ENCODE measurements at places on chromosomes 2 and 18.

DNA sequence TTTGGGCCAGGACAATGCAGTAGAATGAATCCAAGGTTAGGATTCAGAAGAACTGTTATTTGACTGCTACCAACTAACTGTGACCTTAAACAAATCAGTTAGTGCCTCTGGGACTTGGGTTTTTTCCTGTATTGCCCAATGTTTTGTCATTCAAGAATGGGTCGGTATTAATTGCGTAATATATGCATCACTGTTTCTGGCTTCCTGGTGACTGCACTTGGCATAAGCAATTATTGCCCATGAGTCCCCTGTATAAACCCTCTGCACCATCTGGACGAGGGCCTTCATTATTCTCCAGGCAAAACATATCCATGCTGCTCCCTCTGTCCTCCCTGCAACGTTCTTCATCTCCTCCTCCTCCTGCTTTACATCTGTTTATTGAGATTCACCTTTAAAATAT is 255.8 kb upstream of the LRRTM1 start:
- no peak overlapping the region for H3K4me3 ChIP-seq
- DNase-seq = no peak
- H3K27me3 ChIP-seq = no peaks in the 10 kb centered on the region
- no peak overlapping the region for H3K27ac ChIP-seq
- no peaks in the 10 kb centered on the region for H3K36me3 ChIP-seq
- no peaks in the 10 kb centered on the region for H3K4me1 ChIP-seq

GRCh38 chr2:148540022-148540421 is 104.5 kb upstream of the EPC2 start:
- no peak overlapping the region for H3K27ac ChIP-seq
- no peaks in the 10 kb centered on the region for H3K4me1 ChIP-seq
- no peak overlapping the region for H3K4me3 ChIP-seq

DNA sequence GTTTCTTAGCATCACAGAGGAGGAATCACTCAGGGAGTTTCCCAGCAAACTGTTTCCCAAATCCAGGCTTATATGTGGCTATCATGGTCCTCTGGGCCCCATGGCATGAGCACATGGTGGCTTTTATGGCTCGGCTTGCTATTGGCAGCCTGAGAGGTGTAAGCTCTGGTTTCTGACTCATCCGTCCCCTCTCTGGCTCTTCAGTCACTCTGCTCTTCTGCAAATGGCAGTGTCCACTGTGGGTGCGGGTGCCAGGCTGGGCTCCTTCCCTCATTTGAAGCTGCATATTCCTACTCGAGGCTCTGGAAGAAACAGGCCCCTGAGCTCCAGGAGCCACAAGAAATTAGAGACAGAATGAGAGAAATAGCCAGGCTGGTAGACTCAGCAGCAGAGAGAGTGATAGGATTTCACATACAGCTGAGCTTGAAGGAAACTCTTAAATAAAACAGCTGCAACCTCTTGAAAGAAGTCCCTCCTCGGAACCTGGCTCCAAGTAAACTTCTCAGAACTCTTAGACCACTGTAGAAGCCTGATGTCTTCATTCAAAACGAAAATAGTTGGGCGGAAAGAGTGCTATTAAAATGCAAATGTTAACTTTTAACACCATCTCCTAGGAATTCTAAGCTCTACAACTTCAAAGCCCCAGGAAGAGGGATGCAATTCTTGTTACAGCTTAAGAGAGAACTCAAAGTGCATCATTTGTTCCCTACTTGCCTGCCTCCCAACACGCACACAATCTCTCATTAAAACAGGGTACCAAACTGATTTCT is 212.6 kb upstream of the SP5 start:
- H3K4me3 ChIP-seq = no peak overlapping the region
- H3K4me1 ChIP-seq = no peaks in the 10 kb centered on the region

- no peaks in the 10 kb centered on the region for H3K36me3 ChIP-seq
- no peak overlapping the region for H3K27ac ChIP-seq
- no peak overlapping the region for H3K4me3 ChIP-seq
- H3K4me1 ChIP-seq = peaks cover 12% of the 10 kb centered on the region
These were observed 84.1 kb upstream of the LPIN2 start for GRCh38 chr18:3097082-3097481.

GRCh38 chr2:231059756-231060155 is 3.1 kb downstream of the PSMD1 start:
- H3K36me3 ChIP-seq = peaks cover 19% of the 10 kb centered on the region
- H3K27me3 ChIP-seq = no peaks in the 10 kb centered on the region
- H3K4me3 ChIP-seq = no peak overlapping the region
- H3K27ac ChIP-seq = peak overlapping the region; percentile 3

DNA sequence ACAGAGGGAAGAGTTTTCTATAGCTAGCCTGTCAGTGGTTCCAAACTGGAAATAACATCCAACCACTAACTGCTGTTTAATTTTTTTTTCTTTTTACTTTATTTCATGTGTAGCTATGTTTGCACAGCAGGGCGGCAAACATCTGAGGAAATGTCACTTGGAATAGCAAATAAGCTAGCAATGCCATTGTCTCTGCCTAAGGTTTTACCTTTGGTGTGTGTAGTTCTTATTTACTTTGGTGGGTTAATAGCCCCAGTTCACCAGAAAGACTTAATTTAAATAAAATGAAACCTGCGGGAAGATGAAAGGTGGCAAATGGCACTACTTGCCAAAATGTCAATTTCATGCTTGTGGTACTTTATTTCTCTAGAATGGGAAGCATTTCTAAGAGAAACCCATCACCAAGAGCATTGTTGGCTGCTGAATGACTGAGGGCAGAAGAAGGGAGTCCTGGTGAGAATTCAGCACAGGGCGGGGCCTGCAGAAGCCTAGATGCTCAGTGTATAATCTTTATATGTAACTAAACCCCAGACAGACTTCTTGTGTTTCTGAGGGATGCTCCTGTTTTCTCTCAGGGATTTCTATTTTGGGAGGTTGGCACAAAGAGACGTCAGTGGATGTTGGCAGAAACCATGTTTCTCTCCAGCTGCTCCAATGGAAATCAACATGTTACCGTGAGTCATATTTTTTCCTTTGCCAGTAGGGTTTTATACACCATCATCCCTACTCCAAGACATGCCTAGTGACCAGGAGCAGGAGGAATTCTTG is 300.4 kb upstream of the NT5C1B start:
- no peaks in the 10 kb centered on the region for H3K4me1 ChIP-seq
- no peaks in the 10 kb centered on the region for H3K27me3 ChIP-seq
- no peak overlapping the region for H3K27ac ChIP-seq
- DNase-seq = no peak
- no peak overlapping the region for H3K4me3 ChIP-seq

DNA sequence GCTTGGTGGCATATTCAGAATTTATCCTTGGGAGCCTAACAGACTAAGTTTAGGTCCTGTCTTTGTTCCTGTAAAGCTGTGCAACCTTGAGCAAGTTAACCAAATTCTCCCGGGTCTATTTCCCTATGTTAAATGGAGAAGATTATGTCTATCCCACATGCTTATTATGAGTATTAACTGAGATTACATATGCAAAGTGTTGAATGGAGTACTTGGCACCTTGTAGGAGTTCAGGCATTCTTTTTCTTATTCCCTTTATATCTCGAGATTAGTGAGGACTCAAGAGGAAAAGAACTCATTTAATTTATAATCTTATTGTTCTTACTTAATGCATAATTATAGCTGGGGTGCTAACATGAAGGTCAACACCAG is 184.6 kb downstream of the FMNL2 start:
- no peak for DNase-seq
- H3K4me3 ChIP-seq = no peak overlapping the region
- no peak overlapping the region for H3K27ac ChIP-seq
- H3K36me3 ChIP-seq = no peaks in the 10 kb centered on the region
- no peaks in the 10 kb centered on the region for H3K4me1 ChIP-seq
- H3K27me3 ChIP-seq = no peaks in the 10 kb centered on the region

DNA sequence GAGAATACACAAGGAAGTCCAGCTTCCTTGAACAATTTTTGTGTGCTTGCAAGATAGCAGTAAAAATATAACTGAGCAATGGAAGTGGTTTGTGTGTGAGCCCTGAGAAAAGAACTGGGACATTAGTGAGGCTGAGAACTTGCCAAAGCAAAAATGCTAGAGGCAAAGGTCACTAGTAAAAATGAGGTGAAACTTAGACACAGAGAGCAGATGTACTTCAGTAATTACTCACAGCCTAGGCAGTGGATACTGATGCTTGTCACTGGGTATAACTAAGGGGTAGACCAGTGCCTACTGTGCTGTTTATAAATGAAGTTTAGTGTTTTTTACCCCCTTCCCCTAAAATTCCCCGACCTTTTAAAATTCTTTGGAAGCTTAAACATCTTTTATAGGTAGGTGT is 450.1 kb downstream of the LPIN1 start:
- H3K27ac ChIP-seq = no peak overlapping the region
- no peaks in the 10 kb centered on the region for H3K27me3 ChIP-seq
- H3K4me1 ChIP-seq = no peaks in the 10 kb centered on the region
- DNase-seq = no peak
- H3K36me3 ChIP-seq = no peaks in the 10 kb centered on the region
- no peak overlapping the region for H3K4me3 ChIP-seq

DNA sequence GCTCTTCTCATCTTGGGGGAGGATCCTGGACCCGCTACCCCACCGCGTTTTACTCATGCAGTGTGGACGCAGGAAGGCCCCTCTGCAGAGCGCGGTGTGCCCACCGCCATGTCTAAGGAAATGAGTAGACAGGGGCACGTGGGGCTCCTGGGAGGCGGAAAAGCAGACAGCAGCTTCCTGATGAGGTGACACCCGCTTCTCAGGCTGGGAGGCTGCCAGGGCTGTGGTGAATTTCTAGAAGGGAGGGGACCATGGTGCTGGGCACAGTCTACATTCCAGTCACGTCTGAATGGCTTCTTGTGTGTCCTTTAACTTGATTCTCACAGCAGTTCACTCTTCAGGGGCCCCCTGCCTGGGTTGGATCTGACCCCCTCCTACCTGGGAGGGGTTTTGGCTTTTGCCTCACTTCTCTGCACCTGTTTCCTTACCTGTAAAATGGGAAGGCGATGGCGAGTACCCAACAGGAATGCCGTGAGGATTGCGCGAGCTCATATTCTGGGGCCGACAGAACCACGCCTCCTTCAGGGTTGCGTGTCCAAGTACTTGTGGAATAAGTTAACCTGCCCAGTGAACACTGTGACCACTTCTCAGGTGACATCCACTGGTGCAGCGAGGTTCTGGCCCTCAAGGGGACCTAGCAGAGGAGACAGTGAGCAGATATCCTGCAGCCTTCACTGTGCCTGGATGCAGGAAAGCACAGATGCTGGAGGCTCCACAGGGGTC is 32.3 kb upstream of the MBP start:
- H3K27ac ChIP-seq = no peak overlapping the region
- no peaks in the 10 kb centered on the region for H3K27me3 ChIP-seq
- H3K4me3 ChIP-seq = no peak overlapping the region
- DNase-seq = no peak
- no peaks in the 10 kb centered on the region for H3K4me1 ChIP-seq

DNA sequence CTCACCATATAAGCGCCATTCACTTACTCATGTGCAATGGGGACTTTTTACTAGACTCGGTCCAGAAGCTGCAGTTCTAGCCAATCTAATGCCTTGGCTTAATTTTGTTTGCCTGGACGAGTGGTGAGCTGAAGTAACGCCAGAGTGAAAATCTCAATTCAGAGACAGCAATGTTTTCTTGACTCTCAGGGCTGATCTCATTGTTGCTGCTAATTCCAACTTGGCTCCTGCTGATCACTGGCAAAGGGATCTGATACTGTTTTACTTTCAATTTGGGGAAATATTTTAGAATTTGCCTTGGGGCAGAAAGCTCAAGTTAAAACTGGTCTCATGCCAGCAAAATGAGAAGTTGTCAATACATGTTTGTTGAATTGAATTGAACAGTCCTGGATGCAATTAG is 906.6 kb upstream of the CDH2 start:
- no peak overlapping the region for H3K4me3 ChIP-seq
- H3K36me3 ChIP-seq = no peaks in the 10 kb centered on the region
- no peaks in the 10 kb centered on the region for H3K4me1 ChIP-seq
- no peak for DNase-seq
- no peak overlapping the region for H3K27ac ChIP-seq

GRCh38 chr18:56445422-56445821 is 193.0 kb downstream of the TXNL1 start:
- DNase-seq = no peak
- no peaks in the 10 kb centered on the region for H3K36me3 ChIP-seq
- H3K4me1 ChIP-seq = no peaks in the 10 kb centered on the region
- no peaks in the 10 kb centered on the region for H3K27me3 ChIP-seq
- no peak overlapping the region for H3K27ac ChIP-seq

- DNase-seq = no peak
- no peaks in the 10 kb centered on the region for H3K27me3 ChIP-seq
- H3K27ac ChIP-seq = no peak overlapping the region
- peaks cover 42% of the 10 kb centered on the region for H3K4me1 ChIP-seq
These were observed 12.1 kb downstream of the ANKRD23 start for GRCh38 chr2:96831679-96832078.

- H3K36me3 ChIP-seq = no peaks in the 10 kb centered on the region
- H3K27me3 ChIP-seq = no peaks in the 10 kb centered on the region
- H3K27ac ChIP-seq = no peak overlapping the region
- no peak overlapping the region for H3K4me3 ChIP-seq
- H3K4me1 ChIP-seq = no peaks in the 10 kb centered on the region
- DNase-seq = no peak
These were observed 262.4 kb upstream of the CCDC68 start for GRCh38 chr18:55221622-55222021.

DNA sequence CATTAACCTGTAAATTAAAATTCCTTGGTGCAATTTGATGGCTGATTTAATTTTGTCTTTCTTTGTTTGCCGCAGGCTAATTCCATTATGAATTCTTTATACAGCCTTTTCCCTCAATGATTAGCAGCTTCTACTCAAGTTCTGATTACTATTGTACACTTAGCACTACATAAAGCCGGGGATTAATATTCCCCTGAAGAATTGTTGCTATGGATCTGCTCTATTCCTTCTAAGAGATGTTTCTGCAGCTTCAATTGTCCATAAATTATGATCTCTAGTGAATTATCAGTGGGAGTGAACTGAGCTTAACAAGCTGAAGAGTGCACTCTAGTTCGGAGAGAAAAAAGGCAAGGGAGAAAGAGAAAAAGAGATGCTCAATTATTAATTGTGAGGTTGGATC is 433.7 kb upstream of the SPRED2 start:
- peaks cover 3% of the 10 kb centered on the region for H3K27me3 ChIP-seq
- no peak overlapping the region for H3K4me3 ChIP-seq
- DNase-seq = no peak
- H3K36me3 ChIP-seq = no peaks in the 10 kb centered on the region

GRCh38 chr18:23250893-23251656 is 115.8 kb downstream of the CABLES1 start:
- H3K27ac ChIP-seq = no peak overlapping the region

DNA sequence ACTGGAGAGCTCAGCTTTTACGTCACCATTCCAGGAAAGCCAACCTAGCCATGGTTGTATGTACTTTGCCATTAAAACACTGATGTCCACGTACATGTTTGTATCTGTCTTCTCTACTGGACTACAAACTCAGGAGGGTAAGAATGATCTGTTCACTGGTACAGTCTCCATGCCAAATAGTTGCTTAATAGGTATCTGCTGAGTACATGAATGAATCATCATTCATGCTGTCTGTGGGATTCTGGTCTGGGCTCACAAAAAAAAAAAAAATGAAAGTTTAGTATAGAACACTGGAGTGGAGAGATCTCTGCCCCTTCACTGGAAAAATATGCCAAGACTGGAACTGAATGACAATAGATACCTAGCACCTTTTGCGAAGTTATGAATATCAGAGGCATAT is 102.6 kb upstream of the ITGA4 start:
- no peak overlapping the region for H3K4me3 ChIP-seq
- DNase-seq = no peak
- no peaks in the 10 kb centered on the region for H3K36me3 ChIP-seq
- no peak overlapping the region for H3K27ac ChIP-seq
- no peaks in the 10 kb centered on the region for H3K27me3 ChIP-seq
- no peaks in the 10 kb centered on the region for H3K4me1 ChIP-seq

- H3K4me1 ChIP-seq = no peaks in the 10 kb centered on the region
- no peaks in the 10 kb centered on the region for H3K27me3 ChIP-seq
- DNase-seq = no peak
- H3K27ac ChIP-seq = no peak overlapping the region
These were observed 60.0 kb upstream of the PSME4 start for GRCh38 chr2:54030806-54031205.

Data from liver (tissue), 10 donors.